ENCODE measurements at places on chromosomes 4 and X.

DNA sequence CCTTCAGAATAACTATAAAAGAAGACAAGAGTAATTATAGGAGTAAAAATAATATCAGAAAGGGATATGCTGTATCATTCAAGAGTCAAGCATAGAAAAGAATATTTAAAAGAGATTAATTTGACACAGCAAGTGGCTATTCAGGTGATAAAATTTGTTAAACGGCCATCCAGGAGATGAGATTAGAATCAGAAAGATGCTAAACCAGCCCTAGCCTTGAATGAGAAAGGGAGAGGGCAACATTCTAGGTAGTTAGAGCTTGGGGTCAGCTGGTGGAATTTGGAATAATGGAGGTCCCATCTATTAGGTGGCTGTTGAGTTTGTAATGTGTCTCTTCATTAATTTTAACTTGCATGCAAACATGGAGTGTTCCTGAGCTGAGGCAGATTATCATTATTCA lies 350.5 kb upstream of the PABPC4L start:
- DNase-seq = no peak

GRCh38 chr4:152162331-152162697 lies 373.6 kb downstream of the FBXW7 start:
- DNase-seq = no peak

GRCh38 chrX:13700380-13700779 lies 11.5 kb downstream of the RAB9A start:
- no peak for DNase-seq

- peak; percentile 95 for DNase-seq
Measured at GRCh38 chr4:26238778-26239679, 81.8 kb upstream of the RBPJ start.

Measured in NCI-H1417 (cell line).